CD4-positive, alpha-beta T cell treated with Interleukin-6 for 4 hours (primary cell): ENCODE measurements at places on chromosomes 11 and 22.

DNA sequence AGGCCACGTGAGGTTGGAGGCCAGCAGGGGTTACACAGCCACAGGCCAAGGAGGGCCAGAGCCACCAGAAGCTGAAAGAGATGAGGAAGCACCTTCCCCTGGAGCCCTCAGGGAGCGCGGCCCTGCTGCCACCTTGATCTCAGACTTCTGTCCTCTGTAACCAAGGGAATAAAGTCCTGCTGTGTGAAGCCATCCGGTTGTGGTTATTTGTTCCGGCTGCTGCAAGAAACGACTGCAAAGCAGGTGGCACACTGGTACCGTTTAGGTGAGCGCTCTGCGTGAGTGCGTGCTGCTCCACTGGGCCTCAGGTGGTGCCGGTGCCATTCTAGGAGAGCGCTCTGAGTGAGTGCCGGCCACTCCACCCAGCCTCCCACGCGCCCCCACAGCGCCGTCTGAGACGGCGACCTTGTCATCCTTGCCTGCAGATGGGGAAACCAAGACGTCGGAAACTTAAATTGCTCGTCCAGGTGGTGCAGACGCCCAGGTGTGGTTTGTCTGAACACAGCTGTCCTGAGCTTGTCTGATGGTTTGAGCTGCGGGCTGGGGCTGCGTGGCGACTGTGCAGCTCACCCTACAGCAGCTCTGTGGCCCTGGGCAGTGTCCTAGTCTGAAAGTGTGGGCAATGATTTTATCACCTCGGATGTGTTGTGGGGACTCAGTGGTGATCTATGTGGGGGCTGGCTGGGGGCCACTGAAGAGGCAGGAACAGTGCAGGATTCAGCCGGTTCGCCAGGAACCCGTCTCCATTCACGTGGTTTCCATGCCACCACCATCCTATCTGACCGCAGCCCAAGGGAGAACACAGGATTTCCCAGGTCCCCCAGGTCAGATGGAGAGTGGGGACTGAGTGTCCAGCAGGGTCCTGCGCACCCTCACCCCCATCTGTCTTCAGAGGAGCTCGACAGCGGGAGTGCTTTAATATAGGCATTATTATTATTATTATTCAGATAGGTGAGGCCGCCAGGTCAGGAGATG, 4.6 kb upstream of the MRGPRG start:
- DNase-seq: no peak

GRCh38 chr22:31857247-31857646, 87.1 kb upstream of the YWHAH start:
- no peak for DNase-seq

DNA sequence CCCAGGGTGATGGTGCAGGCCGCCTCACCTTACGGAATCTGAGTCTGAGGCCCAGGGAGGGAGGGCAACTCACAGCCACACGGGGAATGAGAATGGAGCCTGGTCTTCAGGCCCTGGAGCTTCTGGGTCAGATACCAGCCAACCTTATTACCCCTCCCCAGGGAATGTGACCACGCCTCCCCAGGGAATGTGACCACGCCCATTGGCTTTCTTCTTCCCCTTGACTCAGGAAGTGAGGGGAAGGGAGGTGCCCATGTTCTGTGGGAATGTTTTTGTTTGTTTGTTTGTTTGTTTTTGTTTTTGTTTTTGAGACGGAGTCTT, 57.5 kb upstream of the RBFOX2 start:
- no peak for DNase-seq

DNA sequence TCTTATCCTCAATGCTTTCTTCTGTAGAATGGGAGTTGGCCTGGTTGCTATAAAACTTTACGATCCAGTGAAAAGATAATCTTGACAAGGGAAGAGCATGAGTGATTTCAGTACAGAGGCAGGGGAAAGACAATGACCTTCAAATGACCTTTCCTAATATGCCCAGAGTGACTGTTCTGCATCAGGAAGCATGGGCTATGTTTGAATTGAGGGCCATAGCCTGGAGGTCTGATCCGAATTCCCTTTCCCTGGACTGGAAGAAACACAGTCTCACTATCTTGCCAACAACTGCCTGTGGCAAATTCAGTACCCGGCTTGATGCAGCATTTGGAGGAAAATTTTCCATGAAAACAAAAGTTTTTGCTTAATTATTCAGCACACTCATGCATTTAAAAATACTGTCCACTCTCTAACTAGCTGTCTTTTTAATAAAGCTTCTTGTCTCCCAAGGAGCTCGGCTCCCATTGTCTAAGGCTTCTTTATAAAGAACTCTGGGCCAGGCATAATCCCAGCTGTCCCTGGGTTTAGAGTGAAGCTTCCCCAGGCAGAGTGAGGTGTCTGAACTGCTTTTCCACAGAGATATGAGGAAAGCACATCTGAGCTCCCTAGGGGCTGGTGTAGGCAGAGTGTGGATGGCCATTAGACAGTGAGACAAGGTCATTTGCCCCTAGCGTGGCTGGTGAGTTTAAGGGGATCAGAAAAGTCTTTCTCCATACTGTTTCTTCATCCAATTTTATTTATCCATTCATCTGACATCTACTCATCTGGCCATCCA, 132.7 kb upstream of the CADM1 start:
- no peak for DNase-seq

GRCh38 chr11:124882339-124883071, 15.2 kb downstream of the ROBO4 start:
- DNase-seq: no peak

DNA sequence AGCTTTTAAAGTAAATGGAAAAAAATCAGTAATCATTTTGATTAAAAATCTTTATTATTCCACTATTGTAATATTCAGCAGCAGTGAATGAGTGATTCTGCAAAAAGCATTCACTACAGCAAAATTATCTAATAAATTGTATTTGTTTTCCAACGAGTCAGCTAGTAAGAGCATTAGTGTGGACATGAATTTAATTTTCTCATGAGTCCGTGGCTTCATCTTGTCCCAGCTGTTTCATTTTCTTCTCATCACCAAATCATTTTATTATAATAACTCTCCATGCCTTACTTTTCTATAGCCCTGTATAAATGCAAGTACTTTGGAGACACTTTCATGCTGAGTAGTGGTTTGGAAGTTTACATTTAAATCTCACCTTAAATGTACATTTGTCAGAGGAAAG, 66.2 kb downstream of the FANCF start:
- DNase-seq: no peak

- DNase-seq: no peak
Observed at GRCh38 chr11:134407321-134407828, 4.7 kb downstream of the B3GAT1 start.

DNA sequence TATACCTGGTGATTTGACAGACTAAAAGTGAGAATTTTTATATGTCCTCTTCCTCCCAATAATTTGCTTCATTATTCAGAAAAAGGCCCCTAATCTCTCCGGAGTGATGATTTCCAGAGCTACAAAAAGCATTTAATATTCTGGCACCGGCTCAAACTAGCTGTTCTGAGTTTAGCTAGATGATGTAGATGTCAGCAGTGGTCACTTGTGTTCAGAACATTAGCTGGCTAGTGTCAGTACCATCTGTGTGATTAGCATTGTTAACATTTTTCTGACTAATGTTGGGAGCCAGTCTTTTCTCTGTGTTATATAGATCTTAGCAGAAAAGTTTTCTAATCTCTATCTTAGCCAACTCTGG, 68.7 kb upstream of the RRM1 start:
- no peak for DNase-seq

DNA sequence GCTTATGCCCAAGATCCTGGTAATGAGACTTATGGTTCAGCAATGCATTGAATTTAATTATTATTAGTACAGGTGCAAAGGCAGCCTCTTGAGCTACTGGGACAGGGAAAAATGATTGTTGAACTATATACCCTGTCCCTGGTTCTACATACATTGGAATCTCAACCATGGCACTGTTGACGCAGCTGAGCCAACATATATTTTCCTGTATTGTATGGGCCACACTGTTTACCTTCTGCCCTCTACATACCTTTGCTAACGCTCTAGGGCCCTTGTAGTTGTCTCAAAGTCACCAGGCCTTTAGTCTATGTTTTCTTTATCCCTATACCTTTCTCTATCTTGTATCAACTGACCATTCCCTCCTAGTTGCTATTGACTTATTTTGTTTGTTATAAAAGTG, 22.6 kb downstream of the KREMEN1 start:
- DNase-seq: no peak

GRCh38 chr11:35144136-35144741, 5.3 kb downstream of the CD44 start:
- peak; percentile 69 for DNase-seq

GRCh38 chr11:104003491-104003890, 32.9 kb upstream of the DDI1 start:
- DNase-seq: no peak

DNA sequence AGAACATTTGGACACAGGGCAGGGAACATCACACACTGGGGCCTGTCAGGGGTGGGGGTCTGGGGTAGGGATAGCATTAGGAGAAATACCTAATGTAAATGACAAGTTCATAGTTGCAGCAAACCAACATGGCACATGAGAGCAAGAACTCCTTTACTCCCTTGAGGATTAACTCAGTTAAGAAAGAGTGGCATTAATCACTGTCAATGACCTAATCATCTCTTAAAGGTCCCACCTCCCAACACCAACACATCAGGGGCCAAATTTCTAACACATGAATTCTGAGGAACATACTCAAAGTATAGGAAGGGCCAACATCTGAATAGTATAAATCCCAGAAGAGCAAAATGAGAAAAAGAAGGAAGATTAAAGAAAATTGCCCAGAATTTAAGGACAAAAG, 272.9 kb downstream of the SWAP70 start:
- DNase-seq: no peak

DNA sequence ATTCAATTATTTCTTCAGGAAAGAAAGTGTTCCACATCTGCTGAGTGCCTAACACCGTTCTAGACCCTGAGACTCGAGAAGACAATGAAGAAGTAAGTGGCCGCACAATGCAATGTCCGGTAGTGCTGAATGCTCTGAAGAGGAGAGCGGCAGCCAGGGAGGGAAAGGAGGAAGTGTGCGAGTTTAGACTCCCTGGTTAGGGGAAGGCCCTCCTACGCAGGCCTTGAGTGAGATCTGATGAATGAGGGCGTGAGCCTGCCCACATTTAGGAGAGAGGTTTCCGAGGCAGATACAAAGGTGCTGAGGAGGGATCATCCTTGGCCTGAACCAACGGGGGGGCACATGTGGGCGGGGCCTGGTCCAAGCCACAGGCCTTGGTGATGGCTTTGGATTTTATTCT, 558.6 kb downstream of the NTM start:
- DNase-seq: no peak

- no peak for DNase-seq
Observed at GRCh38 chr11:122723576-122723975, 68.1 kb downstream of the UBASH3B start.

GRCh38 chr22:23649071-23649501, 17.0 kb upstream of the DRICH1 start:
- no peak for DNase-seq

DNA sequence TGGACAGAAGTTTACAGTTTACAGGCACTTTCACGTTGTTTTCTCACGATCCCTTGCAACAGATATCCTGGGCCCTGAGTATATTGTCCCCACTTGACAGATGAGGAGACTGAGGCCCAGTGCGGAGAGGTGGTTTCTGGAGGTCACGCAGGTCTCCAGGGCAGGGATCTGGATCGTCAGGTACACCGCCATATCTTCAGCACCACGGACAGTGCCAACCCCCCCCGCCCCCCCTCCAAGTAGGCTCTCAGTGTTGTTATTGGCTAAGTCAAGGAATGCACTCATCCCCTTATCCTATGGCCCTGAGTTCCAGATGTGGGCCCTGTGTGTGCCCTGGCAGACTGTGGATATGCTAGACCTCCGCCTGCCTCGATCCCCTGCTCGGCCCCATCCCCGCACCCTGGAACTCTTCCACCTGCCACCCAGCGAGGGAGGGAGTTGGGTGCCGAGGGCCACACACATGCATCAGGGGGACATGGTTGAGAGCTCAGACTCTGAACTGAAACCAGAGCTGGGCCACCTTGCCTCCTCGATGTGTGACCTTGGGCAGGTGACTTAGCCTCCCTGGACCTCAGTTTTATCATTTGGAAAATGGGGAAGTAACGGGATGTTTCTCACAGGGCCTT, 37.5 kb downstream of the MPPED1 start:
- no peak for DNase-seq

- DNase-seq: no peak
Observed at GRCh38 chr11:109037856-109038780, 373.2 kb downstream of the DDX10 start.
